ENCODE measurements at places on chromosomes 5 and 9.

GRCh38 chr5:35822511-35822910 is 34.2 kb upstream of the IL7R start:
- DNase-seq = no peak

DNA sequence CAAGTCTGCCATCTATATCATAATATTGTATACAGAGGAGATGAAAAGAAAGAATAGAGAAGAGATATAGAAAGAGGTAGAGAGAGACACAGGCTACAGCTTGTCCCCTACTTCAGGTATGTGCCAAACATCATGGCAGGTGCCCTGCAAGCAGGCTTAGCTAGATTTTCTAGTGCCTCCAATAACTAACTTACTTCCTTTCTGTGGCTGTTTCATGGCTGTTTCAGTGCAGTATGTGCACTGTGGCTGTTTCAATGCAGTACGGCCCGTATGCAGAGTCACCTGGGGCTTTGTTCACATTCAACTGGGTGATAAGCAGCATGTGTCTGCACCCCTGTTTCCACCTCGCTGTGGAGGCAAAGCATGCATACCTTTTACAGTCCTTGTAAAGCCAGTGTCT is 327.2 kb downstream of the NTRK2 start:
- DNase-seq = no peak

DNA sequence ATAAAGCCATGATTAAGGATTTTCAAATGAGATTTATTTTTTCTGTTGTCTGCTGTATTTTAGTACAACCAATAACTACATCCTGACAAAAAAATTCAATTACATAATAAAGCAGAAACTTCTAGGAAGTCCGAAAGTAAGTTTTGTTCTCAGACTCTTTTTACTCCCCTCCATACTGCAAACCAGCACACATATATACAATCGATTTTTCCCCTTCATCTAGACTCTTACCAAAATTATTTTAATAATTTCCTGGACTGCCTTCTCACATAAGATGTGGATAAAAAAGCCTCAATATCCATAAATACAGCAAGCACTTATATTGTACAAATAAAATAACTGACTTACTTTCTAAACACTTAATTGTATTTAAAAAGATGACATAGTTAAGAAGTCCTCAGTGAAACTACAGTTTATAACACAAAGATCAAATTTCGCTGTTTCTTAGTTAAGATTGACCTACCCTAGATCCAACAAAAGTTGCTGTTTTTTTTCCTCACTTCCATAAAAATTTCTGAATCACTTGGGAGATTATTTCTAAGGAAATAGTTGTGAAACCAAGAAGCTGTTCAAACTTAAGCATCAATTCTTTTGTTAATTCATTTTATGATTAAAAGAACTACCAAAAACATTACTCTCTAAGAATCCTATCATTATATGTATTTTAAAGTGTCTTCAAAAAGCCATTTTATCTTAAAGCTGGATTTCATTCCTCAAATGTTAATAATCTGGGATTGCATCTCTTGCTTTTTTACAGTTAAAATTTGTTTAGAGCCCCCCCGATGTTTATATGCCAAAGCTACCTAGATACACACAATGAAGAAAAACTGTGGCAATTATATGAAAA is 74.7 kb upstream of the IFNE start:
- DNase-seq = no peak

DNA sequence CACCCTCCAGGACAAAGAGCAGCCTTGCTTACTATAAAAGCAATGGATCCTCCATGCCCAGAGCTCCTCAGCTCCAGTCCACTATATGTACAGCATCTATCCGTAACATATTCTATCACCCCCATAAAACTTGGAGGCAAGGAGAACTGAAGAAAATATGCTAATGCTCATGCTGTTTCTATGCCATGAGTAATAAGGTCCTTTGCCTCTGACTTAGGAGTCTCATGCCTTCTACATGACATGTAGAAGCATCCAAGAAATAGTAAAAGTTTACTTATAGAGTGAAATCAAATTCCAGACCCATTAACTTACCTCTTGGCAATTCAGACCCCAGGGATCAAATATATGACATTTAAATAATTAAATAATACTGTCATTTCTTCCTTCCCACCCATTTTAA is 33.7 kb downstream of the SSBP2 start:
- DNase-seq = no peak

- no peak for DNase-seq
These were observed 41.7 kb downstream of the KLF4 start for GRCh38 chr9:107447834-107448233.

DNA sequence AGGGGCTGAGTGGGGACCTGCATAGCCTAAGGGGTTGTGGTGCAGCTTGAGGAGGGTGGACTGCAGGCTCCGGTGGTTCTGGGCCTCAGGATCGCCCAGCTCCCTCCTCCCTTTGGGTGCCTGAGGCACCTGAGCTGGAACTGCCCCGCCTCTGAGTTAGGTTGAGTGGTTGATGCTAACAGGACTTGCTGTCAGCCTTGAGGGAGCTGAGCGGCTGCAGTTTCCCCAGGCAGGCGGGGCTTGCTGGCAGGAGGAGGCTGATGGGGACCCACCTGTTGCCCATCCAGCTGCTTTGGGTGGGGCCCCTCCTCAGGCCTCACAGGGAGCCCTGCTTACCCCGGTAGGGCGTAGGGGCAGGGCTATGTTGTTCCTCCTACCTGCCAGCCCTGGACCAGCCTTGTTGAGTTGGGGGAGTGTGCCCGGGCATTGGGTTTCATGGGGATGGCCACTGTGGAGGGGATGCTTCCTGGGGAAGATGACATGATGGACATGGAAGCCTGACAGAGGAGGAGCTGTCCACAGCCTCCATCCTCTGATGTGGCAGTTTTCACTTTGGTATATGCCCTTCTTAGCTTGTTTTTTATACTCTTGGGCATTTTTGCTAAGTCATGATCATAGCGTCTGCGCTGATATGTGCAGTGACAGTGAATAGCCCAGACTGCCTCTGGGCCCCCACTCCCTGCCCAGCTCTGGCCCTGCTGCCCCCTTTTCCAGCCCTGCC is 14.3 kb downstream of the WNK2 start:
- DNase-seq = no peak

GRCh38 chr5:43042626-43043399 is 2.7 kb upstream of the ANXA2R start:
- no peak for DNase-seq

GRCh38 chr9:98962181-98962560 is 18.5 kb downstream of the COL15A1 start:
- DNase-seq = no peak

DNA sequence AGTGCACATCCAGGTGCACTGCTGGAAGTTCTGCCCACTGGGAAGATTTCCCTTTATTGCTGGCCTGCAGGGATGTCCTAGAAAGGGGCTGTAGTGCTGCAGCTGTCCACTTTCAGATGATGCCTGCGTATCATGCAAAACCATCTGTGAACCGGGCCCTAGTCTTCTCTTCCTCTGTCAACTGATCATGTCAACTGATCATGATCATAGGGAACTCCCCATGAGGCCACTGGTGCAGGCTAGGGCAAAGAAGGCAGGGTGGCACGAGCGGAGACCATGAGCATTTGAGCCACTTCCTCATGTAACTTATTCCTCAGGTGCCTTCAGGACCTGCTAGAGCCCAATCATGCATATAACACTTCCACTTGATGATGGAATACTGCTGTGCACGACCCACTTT is 4.5 kb upstream of the HSDL2 start:
- no peak for DNase-seq

- no peak for DNase-seq
These were observed 2125.8 kb upstream of the WWC1 start for GRCh38 chr5:166165596-166165995.

DNA sequence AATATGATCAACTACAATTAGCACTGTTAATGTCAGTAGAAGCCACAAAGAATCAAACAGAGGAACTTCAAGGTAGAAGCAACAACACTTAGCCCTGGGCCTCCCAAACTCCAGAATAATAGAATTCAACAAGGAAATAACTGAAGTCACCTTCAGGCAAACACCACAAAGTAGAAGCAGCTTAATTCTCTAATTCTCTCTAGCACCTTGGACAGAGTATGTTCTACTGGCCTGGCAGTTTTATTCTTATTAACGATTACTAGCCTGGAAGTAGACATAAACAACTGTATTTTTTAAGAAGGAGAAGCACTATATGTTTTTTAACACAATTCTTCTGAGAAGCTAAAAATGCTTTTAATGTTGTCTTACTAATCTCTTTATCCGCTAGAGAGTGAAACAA is 911.9 kb downstream of the DTWD2 start:
- DNase-seq = no peak

- DNase-seq = no peak
These were observed 28.6 kb downstream of the MARCHF3 start for GRCh38 chr5:127001621-127002296.

Measured in HepG2 (cell line).